ENCODE measurements at places on chromosomes 4 and X.

DNA sequence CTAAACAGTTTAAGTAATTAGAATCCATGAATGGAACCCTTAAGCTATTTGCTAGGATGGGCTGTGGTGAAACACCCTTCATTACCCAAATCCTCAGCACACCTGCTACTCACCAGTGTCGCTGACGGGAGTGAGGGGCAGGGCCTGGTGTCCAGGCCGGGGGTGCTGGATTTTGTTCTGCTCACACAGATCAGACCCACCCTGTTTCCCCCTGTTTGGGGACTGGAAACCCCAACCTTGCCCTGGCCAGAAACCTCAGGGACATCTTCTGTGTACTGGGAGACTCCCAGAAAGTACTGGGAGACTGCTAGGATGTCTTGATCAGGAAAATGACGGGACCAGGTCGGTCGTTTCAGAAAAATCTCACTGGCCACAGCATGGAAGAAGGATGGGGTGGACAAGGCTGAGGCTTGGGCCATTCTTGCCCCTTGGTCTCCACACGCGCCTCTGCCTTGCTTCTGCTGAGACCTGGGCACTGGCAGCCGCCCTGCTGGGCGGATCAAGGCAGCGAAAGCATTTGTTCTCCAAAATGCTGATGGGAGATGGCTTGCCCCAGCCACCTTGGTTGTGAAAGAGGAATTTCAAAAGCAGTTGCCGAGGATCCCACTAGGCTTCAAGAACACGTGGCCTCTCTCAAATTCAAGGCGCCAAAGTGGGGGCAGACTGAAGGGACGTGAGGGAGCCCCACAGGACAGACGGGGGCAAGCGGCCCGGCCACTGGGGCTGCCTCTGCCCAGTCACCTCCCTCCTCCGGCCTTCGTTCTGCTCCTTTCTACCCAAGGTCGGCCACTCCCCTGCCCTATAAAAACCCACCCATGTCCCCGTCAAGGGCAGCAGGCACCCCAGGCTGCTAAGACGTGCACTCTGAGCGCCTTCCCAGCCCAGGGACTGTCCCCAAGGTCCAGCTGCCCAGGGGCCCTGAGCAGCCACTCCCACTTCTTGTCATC is 23.5 kb upstream of the PDE6B start:
- no peak for DNase-seq

- no peak for DNase-seq
Measured at GRCh38 chrX:111543212-111543741, 31.8 kb downstream of the SERTM2 start.

GRCh38 chr4:87901422-87901992 is 68.7 kb downstream of the MEPE start:
- no peak for DNase-seq

DNA sequence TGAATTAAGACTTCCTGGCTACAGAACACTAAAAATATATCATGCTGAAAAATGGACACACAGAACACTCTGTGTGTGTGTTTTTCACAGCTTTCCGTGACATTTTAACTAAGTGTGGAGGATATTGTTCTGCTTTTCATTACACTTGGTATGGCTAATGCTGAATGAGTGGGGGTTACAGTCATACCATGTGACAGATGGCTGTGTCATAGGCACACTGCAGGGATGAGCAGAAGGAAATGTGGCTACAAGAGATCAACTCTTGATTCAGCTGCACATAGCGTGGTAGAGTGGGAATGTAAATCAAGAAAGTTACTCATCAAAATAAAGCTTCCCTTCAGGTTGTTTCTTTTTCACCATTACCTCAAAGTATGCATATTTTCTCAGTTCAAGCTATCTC is 669.8 kb downstream of the IQCM start:
- DNase-seq, result no peak

GRCh38 chr4:128303986-128304385 is 16.4 kb upstream of the PGRMC2 start:
- no peak for DNase-seq

DNA sequence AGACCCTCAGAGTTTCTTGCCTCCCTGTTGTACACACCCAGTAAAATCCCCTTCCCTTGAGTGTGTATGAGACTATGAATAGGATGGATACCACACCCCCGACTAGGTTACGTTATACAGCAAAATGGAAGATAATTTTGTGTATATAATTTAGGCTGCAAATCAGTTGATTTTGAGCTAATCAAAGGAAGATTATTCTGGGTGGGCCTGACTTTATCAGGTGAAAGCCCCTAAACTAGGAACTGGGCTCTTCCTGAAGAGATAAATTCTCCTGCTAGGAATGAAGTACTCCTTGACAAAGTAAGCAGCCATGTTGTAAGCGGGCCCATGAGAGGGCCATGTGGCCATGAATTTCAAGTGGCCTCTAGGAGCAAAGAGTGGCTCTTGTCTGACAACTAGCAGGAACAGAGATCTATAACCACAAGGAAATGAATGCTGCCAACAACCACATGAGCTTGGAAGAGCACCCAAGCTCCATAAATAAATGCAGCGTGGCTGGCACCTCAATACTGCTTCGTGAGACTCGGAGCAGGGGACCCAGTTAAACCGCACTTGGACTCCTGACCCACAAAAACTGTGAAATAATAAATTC is 646.4 kb downstream of the IL1RAPL1 start:
- no peak for DNase-seq

- no peak for DNase-seq
Measured at GRCh38 chr4:11368701-11369115, 60.0 kb downstream of the HS3ST1 start.

DNA sequence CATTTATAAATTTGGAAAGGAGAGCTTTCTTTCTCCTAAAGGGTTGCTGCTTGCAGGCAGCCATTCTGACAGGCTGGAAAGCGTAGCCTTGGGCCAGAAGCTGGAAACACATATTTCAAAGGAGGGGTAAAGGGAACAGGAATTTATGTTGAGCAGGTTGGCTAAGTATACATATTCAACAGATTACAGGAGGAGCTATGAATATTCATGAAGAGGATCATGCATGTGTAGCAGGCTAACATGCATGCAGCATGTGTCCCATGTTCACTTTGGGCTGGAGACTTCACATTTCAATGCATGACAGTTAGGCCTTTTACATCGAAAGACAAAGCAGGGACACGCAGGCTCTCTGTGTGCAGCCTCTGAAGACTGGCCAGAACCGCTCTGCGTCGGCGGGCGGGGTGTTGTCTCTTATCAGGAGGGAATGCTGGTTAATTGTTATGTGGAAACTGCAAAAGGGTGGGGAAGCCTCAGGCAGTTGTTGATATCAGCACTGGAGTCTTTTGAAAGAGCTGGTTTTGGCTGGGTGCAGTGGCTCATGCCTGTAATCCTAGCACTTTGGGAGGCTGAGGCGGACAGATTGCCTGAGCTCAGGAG is 31.5 kb downstream of the CASP3 start:
- no peak for DNase-seq

- no peak for DNase-seq
Measured at GRCh38 chr4:110848787-110849186, 225.9 kb upstream of the PITX2 start.

- no peak for DNase-seq
Measured at GRCh38 chrX:144790148-144790547, 457.2 kb upstream of the SPANXN1 start.

DNA sequence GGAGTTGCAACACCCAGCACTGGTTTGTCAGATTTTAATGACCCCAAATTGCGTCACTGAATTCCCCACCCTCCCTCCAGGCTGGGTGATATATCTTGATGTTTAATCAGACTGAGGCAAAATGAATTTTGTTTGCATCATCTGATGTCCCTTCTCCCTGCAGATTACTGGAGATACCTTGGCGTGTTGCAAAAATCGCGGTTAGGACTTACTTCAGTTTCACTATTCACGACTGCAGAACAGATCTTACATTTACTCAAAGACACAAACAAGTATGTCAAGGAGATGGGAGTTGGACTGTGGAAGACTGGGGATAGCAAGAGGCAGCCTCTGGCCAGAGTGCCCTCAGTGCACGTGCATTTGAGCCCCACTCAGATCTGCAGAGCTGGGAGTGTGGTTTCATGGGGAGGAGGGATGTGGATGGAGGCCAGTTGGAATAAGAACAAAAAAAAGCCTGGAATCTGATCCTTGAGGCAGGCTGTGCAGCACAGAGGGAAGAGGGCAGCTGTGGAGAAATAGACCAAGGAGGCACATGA is 92.2 kb upstream of the MTM1 start:
- DNase-seq, result no peak
